ENCODE measurements at places on chromosomes 1 and 21. TPM values are rescaled to one million over a fixed set of nuclear protein-coding genes. Genes with fewer than 3 reads are reported as not detected.

TLR5 gene
- 0.18 TPM for total RNA-seq

CCDC27 gene
- total RNA-seq: not detected

IFI44 gene
- total RNA-seq: 0.79 TPM

IL24 gene
- 0.25 TPM for total RNA-seq

KRTAP21-2 gene
- not detected for total RNA-seq

CGN gene
- 2.0 TPM for total RNA-seq

AMY1C gene
- total RNA-seq: not detected

Data from A549 treated with Hydrocortisone at 1 μM for 4 hours (cell line).